ENCODE measurements at places on chromosomes 1 and 21.

DNA sequence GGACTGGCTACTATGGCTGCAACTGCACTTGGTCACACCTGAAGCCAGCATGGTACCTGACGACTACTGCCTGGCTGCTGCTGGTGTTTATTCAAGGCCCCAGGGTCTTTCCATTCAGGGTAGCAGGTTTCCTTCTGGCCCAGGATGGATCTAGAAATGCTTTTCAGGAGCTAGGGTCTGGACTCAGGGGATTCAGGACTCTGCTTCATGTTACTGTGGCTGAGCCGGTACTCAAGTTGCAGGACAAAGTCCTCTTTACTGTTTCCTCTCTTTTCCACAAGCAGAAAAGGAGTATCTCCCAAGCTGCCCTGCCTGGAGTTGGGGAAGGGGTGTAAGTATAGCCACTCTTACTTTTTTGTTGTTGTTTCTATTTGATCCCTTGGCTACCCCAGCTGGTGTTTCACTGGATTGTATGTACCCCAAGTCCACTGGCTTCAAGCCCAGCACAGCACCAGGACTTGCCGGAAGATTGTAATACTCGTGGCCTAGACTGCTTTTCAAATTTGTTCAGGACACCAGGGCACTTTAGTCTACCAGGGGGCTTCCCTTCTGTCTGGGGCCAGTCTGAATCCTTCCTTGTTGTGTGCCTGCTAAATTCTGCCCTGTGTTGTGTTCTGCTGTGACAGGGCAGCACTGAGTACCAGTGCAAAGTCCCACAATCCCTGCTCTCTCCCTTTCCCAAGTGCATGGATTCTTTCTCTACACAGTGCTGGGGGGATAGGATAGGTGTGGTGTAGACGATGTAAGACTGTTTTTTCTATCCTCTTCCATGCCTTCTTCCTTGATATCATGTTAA lies 248.5 kb downstream of the GPR52 start:
- no peak for DNase-seq

GRCh38 chr1:234617986-234618736 lies 8.2 kb upstream of the IRF2BP2 start:
- DNase-seq, result no peak

GRCh38 chr1:80341021-80341420 lies 1334.5 kb upstream of the ADGRL4 start:
- no peak for DNase-seq

- no peak for DNase-seq
Measured at GRCh38 chr1:167456926-167457325, 61.4 kb downstream of the CD247 start.

GRCh38 chr21:42440187-42440792 lies 36.6 kb downstream of the UBASH3A start:
- DNase-seq, result no peak

DNA sequence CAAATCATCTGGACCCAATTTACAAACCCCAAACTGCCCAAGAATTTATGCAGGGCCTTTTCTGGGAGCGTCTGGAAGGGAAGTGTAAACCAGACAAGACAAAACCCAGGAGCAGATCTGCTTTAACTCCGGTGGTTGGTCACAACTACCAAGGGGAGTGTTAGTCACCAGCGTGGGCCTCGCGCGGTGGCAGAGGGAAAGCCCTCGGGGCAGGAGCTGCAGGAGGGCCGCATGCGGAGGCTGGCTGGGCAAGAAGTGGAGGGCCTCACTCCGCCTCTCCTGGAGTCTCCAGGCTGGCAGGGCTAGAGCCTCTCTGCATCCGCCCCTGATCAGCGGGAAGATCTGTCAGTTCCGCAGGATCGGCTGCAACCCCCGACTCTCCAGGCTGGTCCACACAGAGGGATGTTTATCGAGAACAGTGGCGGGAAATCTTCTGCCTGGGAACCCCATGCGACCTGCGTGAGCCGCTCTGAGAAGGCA lies 2.0 kb downstream of the COL24A1 start:
- DNase-seq, result no peak
